ELR (cell line): ENCODE measurements at places on chromosomes 12 and 14.

GRCh38 chr12:42853370-42854140 lies 264.0 kb upstream of the PRICKLE1 start:
- no peak for DNase-seq

- DNase-seq: no peak
Measured at GRCh38 chr14:96790186-96790585, 7.0 kb upstream of the VRK1 start.

DNA sequence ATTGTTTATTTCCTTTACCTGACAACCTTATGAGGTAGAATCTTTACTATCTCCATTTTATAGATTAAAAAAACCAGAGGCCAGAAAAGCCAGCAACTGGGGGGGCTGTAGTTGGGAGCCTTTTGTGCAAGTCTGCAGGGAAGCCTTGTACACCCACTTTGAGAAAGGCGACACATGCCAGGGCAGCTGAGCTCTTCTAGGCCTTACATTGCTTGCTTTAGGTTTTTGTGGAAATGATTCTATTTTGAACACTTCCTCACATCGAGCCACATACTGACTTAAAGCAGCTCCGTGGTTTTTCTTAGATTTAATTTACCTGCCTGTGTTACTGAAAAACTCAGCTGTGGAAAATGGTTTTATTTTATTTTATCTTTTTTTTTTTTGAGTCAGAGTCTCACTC lies 34.6 kb downstream of the EP400 start:
- no peak for DNase-seq

- DNase-seq: no peak
Measured at GRCh38 chr12:50052544-50052943, 4.9 kb upstream of the ASIC1 start.

GRCh38 chr12:53739214-53740129 lies 12.2 kb upstream of the CALCOCO1 start:
- DNase-seq: no peak

GRCh38 chr12:34203866-34204620 lies 181.7 kb downstream of the ALG10 start:
- DNase-seq: no peak

- DNase-seq: peak; percentile 17
Measured at GRCh38 chr12:24470050-24470449, 478.9 kb downstream of the BCAT1 start.

DNA sequence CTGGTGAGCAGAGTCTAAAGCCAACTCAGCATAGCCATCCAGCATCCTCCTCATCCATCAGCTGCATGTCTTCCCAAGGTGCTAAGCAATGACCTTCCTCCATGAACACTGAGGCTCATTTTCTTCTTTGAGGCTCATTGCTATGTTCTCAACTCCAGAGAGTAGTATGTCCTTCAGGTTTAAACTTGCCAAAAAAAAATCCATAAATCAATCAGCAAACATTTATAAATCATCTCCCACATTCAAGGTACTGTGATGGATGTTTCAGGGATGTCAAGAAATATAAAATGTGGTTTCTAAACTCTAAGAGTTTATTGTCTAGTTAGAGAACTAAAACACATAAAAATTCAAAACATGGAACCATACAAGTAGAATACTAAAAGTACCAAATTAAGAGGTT lies 29.8 kb upstream of the MDM1 start:
- no peak for DNase-seq

- DNase-seq: no peak
Measured at GRCh38 chr12:13887779-13888388, 93.5 kb downstream of the GRIN2B start.

DNA sequence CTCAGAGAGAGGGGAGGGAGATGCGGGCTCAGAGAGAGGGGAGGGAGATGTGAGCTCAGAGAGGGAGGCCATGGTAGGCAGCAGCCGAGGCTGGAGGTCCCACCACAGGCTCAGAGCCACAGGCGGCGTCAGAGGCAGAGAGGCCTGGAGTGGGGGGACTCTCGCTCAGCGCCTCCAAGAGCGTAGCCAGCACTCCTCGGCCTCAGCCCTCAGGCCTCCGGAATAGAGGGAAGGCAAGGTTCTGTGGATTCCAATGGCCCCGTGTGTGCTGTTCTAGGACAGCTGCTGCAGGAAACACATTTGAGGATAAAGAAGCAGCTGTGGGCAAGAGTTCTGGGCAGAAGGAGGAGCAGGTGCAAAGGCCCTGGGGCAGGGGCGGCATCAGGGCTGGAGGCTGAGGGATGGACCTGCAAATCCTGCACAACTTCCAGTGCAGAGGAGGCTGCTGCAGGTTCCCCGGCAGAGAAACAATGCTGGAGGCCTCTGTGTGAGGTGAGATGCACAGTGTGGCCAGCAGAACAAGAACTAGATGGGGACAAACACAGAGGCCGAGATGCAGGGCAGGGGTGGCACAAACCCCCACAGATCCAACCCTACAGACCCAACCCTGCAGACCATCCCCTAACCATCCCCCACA lies 59.1 kb upstream of the GALNT9 start:
- DNase-seq: no peak

GRCh38 chr12:54201001-54201794 lies 12.4 kb upstream of the SMUG1 start:
- peak; percentile 84 for DNase-seq

- no peak for DNase-seq
Measured at GRCh38 chr14:62947301-62947700, 98.0 kb downstream of the KCNH5 start.

DNA sequence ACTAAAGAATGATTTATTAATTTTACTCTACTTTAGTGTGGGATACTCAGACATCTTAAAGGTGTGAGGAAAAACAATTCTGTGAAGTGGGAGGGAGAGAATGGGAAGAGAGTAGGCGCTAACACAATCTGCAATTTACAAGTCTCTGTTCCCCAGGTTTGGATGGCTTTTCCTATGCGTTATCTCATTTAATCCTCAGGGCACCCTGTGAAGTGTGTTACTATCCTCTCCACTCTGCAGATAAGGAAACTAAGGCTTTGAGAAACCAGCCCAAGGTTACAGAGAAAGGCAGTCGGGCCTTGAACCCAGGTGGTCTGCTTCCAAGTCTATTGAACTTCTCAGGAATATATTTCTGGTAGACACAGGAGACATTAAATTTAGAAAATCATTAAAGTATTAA lies 36.2 kb upstream of the TUBA1C start:
- DNase-seq: no peak

DNA sequence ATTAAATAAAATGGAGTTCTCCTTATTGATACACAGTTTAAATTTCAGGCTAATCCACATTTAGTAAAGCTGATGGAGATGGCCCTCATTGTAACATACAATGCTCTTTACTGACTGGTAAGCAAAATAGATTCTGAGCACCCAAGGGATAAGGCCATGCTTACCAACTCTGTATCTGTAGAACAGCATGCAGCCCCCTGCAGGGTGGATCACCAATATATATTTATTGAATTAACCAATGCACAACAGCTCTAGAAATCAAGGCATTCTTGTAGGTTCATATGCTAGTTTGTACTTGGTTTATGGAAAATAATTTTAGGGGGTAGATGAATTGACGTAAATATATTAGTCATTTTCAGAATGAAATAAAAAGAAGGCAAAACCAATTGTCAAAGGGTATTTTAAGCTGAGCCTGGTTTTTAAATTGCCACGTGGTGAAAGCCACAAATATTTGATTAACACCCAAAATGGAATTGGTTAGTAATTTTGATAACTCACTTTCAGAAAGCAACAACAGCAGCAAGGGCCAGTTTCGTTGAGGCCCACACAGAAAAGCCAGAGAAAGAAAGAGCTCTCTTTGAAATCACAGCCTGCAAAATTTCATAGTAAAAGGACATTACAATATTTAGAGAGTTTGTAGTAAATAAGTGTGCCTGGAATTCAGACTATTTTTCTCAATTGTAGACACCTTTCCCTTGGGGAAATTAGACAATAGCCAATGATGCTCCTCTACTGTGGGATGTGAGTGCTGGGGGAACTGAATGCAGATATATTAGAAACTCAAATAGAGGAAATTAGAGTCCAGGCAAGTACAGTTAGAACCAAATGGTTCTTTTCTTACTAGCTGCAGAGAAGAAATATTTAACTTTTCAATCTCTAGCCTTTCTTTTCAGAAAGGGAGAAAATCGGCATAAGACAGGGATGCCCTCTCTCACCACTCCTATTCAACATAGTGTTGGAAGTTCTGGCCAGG lies 216.2 kb upstream of the ABCD2 start:
- DNase-seq: no peak

GRCh38 chr14:79018836-79019235 lies 848.7 kb downstream of the NRXN3 start:
- DNase-seq: peak; percentile 76

DNA sequence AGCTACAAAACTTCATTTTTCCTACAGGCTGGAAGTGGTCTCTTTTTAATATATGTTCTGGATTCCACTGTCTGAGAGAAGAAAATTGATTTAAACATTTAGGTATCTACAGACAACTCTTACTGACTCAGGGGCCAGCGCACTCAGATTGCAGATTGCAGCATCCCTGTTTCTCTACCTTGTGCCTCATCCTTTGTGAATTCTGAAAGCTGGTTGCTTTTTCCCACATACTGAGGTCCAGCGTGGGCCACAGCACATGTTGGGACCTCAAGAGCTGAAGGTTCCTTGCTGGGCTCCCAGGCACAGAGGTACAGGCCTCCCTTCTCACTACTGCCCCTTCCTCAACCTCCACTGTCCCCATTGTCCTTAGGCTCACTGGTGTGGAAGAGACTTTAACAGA lies 101.7 kb upstream of the CCDC175 start:
- DNase-seq: no peak

DNA sequence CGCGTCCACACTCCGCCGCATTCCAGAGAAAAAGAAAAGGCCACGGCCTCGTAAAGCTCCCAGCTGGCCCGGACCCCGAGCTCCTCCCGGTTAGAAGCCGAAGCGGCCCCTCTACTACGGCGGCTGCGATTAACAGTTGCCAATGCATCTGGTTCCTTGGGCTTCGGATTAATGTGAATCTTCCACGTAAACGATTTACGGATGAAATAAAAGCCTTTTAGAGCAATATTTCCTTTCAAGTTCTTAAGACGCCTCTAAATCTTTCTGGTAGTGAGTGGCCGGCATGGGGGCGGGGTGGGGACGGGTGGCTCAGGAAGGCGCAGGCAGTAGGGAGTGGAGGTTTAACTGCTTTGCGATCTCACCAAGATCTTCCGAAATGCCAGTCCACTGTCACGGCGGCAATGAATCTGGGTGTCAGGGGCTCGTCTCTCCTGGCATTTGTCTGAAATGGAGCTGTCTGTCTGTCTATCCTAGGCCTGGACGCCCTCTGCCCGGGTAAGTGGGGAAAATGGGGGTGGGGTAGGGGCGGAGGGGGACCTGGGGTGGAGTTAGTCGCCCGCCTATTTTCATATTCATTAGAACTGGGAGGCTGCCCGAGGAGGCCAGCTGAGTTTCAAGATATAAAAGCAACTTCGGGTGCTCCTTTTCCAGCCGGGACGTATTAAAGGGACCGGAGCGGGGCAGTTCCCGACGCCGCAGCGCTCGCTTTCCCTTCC lies 413 bp upstream of the ALX1 start:
- DNase-seq: no peak

- peak; percentile 18 for DNase-seq
Measured at GRCh38 chr12:18750085-18750484, 12.2 kb downstream of the CAPZA3 start.

GRCh38 chr14:78701246-78701645 lies 531.1 kb downstream of the NRXN3 start:
- DNase-seq: no peak

- no peak for DNase-seq
Measured at GRCh38 chr12:102461501-102461900, 18.9 kb downstream of the IGF1 start.
